ENCODE measurements at places on chromosomes 16 and 17.

- peak; percentile 28 for DNase-seq
These were observed 675.3 kb downstream of the MAF start for GRCh38 chr16:78925083-78925767.

DNA sequence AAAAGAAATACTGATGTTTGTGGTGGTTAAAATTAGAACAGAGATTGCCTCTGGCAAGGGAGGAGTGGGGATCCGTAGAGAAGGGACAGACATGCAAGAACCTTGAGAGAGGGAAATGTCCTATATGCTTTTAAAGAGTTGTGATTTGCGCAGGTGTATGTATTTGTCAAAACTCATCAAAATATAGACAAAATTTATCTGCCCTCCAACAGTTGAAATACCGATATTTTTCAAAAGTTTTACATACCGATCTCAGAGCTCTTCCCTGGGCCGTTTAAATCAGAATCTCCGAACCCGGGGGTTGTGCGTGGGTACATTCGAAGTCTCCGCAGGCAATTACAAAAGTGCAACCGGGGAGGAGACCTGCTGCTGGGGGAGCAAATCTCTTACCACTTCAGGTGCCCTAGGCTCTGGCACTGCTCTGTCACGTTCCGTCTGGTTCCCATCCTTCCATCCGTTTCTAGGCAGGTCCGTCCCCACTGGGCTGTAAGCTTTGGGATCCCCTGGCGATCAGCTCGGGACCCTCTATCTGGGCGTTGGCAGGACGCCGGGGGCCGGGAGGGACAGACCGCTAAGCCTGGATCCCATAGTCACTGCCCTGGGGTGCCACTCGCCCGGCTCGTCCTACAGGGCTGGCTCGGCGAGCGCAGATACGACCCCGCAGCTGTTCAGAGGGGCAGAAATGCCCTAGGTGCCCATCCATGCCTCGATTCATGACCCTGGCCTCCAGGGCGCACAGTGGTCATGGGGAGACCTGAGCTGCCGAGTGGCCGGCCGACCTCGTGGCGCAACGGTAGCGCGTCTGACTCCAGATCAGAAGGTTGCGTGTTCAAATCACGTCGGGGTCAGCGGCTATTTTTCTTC is 4.2 kb downstream of the BORCS6 start:
- DNase-seq, result peak; percentile 87

DNA sequence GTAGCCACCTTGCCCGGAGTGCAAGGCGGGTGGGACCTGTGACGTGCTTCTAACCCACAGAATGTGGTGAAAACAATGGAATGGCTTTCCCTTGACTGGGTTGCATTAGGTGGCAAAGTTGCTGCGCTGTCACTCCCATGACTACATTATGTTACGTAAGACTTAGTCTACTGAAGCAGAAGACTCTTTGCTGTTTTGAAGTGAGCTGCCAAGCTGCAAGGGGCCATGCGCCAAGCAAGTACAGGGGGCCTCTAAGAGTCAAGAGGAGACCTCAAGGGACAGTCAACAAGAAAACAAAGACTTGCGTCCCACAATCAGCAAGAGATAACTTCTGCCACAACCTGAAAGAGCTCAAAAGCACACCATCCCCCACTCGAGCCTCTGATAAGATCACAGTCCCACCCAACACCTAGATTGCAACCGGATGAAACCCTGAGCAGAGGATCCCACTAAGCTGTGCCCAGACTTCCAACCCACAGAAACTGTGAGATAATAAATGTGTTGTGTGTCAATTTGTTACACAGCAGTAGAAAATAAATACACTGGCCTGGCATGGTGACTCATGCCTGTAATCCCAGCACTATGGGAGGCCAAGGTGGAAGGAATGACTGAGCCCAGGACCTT is 16.5 kb downstream of the ANKRD11 start:
- DNase-seq, result no peak

- no peak for DNase-seq
These were observed 15.6 kb downstream of the ATP6V0A1 start for GRCh38 chr17:42474276-42474675.

- DNase-seq, result no peak
These were observed 6.8 kb downstream of the ANKFY1 start for GRCh38 chr17:4256952-4257351.

DNA sequence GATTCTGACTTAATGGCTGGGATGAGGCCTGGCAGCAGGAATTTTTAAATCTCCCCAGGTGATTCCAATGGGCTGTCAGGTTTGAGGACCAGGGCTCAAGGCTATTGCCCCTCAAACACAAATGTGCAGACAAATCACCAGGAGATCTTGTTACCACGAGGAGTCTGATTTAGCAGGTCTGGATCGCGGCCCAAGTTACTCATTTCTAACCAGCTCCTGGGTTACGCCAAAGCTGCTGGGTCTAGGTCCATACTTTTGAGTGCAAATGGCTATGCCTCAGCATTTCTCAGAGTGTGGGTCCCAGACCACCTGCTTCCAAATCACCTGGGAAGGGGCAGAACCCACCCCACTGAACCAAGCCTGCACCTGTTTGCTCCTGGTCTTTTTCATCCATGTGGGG is 33.1 kb downstream of the CNGB1 start:
- no peak for DNase-seq

Data from common myeloid progenitor, CD34-positive (primary cell).